ENCODE measurements at places on chromosomes 5 and 9.

DNA sequence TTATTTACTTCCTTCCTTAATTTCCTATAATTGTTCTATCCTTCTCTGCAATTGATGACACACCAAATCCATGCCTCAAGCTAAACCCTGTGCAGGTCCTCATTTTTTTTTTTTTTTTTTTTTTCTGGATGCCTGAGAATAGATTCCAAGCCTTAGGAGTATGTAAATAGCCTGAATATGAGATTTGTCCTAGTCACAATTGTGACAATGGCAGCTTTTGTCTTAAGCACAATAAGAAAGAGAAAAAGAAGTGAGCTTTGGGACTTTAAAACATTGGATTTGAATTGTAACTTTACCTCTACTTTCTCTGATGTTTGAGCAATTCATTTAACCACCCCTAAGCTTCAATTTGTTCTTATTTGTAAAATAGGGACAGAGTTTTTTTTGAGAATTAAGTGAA lies 280.5 kb downstream of the TUSC1 start:
- DNase-seq = no peak

GRCh38 chr5:110853267-110853666 lies 114.5 kb downstream of the SLC25A46 start:
- DNase-seq = no peak

DNA sequence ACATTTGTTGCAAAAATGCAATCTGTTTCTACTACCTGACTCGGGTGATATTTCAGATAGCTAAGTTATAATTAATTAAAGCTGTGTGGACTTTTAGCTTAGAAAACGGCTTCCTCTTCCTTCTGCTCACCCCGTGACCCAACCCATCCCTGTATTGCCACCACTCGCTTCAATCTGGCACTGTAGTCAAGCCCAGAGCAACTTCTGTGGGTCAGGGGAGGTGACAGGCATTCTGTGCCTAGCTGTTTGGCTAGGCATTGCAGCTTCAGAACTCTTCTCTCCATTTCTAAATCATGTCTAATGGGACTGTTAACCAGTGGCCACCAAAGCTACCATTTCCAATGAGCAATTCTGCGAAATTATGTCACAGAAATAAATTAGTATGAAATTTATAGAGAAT lies 179.7 kb upstream of the TLX3 start:
- DNase-seq = no peak

DNA sequence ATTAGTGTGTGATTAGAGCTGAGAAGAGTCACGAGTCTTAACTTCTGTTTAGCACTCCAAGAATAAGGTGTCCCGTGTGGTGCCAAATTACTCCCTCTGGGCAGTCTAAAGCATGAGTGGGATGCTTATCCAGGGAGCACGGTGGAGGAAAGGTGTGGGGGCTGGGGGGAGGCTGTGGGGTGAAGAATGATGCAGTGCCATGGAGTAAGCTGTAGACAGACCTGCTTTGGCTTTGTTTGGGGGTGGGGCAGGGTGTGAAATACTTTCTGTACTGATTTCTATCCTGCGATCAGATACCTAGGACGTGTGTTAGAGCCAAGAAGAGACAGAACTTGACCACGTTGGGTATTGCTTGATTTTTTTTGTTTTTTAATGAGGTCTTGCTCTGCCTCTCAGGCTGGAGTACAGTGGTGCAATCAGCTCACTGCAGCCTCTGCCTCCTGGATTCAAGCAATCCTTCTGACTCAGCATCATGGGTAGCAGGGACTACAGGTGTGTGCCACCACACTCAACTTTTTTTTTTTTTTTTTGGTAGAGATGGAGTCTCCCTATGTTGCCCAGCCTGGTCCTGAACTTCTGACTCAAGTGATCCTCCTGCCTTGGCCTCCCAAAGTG lies 232.8 kb downstream of the MAN2A1 start:
- DNase-seq = no peak

DNA sequence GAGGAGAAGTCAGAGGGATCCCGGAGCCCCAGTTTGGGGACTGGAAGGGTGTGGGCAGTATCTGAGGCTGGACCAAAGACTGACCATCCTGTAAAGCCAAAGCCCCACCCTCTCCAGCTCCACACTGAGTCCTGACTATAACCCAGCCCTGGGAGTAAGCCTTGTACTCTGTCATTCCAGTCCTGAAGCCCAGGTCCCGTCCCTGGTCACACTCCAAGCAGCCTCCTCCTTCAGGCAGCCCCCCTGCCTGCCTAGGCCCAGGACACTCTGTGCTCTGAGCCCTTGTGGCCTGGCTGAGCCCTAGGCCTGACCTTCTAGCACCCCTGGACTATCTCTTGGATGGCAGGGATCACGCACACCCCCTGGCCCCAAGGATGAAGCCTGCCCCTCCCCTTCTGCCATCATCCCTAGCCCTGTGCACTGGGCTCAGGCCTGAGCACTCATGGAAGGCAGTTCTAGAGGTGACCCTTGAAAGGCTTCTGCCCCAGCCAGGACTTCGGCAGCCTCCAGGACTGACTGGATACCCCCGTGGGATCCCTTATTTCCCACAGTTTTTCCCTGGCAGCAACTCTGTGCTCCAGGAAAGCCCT lies 28.0 kb upstream of the ENHO start:
- no peak for DNase-seq

- DNase-seq = no peak
Observed at GRCh38 chr9:1340390-1340789, 290.2 kb downstream of the DMRT2 start.

DNA sequence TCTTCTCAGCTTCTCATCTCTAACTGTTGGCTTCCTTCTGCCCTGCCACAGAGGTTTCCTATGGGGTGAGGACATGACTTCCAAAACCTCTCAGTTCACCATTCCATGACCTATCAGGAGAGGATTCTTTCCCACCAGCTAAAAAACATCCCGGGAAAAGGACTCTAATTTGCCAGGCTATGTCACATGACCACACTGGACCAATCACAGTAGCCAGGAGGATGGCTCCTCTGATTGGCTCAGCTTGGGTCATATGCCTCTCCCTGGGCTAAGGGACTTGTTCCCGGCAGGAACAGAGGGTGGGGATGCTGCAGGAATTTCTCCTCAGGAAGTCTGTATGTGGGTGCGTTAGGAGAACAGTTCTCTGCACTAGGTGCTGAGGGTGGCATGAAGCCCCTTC lies 40.3 kb upstream of the XPA start:
- peak; percentile 26 for DNase-seq

GRCh38 chr9:126304207-126304970 lies 22.2 kb upstream of the MVB12B start:
- DNase-seq = no peak

- no peak for DNase-seq
Observed at GRCh38 chr5:38541174-38541725, 15.2 kb downstream of the LIFR start.

- DNase-seq = no peak
Observed at GRCh38 chr5:75475364-75475763, 36.1 kb downstream of the CERT1 start.

- no peak for DNase-seq
Observed at GRCh38 chr9:136013116-136013515, 51.9 kb upstream of the UBAC1 start.

DNA sequence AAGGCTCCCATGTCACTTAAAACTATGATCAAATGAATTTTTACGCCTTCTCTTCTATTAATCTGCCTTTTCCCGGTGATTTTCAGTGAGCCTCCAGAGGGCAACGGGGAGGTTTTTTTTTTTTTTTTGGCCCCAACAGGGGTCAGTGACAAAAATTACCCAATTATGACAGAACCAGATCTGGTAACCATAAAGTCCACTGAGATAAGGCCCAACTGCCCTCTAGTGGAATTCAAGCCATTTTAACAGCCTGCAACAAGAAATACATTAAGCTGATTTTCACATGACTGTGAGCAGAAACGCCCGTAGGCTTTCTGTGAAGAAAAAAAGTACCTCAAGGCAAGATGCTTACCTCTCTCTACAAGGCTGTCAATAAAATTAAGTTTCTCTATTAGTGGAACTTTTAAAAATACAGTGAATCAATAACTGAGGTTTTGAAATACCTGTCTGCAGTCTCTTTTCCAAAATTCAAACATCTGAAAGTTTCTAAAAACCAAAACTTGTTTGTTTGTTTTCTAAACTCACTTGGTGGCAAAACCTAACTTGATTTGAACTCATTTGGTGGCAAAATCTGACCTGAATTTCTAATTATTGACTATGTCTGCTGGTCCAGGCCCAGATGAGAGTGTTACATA lies 49.7 kb upstream of the FST start:
- DNase-seq = peak; percentile 52

GRCh38 chr9:127567035-127567729 lies 44.9 kb upstream of the STXBP1 start:
- peak; percentile 65 for DNase-seq

DNA sequence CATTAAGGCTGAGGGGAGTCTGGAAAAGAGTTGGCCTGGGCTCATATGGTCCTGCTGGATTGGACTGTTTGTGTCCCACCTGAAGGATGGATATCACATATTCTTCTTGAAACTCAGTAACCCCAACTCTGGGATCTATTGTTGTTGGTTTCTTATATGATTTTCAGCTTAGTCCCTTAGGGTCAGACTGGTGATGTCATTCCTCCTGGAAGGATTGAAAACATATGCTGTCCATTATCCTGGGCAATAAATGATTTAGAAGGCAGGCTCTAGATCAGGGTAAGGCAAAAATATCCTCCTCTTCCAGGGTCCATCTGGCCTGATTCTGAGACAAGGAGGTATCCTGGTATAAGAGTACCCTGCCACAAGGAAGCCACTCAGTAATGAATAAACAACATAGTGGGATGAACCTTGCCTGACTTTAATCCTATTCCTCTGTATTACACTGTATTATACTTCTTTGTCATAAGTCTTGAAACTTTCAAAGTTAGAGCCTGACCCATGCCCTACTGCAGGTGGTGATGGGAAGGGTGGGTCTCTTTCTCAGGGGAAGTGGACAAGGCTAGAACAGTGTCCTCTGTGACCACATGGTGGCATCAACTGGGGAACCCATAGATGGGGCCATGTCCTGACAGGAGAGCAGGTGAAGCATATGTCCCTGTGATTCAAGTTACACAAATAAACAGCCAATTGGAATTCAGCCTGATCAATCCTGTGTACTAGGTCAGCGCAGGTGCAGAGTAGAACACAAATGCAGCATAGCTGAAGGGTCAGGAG lies 454.4 kb upstream of the TRPC7 start:
- no peak for DNase-seq

Data from GM03348 (cell line).